ENCODE measurements at places on chromosomes 1 and 21.

- DNase-seq = no peak
Measured at GRCh38 chr1:37469386-37469785, 5.0 kb upstream of the ZC3H12A start.

DNA sequence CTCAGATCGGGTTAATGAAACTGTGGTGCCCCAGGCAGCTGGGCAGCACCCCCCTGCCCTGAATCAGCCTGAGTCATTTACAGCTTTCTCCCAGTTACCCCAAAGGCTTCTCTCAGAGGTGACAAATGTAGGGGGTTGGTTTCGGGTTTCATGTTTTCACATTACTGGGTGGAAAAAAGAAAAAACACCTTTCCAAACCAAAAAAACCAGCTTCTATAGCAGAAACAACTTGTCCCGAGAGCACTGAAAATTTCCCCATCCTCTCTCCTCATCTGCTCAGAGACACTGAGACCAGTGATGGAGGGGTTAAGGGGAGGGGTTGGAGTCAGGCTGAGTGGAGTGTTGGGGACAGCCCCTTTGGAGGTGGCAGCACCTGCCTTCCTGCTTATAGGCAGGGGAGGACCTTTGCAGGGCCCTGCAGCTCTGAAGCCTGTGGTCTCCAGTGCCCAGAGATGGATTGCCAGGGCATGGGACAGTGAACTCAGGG lies 15.6 kb downstream of the UTP11 start:
- no peak for DNase-seq

DNA sequence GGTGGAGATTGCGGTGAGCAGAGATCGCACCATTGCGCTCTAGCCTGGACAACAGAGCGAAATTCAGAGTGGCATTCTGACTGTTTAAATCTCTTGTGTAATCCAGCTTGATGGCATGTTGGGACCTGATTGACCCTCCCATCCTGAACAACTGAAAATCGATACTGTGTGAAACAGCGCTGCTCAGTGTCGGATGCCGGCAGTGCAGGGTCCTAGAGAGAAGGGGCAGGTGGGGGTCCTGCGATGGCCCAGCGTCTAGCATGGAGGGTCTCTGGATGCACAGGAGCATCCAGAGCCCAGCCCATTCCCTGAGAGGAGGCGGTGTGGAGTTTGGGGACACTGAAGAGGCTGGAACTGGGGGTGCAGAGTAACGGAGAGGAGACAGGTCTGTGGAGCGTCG lies 15.8 kb downstream of the AGT start:
- no peak for DNase-seq

DNA sequence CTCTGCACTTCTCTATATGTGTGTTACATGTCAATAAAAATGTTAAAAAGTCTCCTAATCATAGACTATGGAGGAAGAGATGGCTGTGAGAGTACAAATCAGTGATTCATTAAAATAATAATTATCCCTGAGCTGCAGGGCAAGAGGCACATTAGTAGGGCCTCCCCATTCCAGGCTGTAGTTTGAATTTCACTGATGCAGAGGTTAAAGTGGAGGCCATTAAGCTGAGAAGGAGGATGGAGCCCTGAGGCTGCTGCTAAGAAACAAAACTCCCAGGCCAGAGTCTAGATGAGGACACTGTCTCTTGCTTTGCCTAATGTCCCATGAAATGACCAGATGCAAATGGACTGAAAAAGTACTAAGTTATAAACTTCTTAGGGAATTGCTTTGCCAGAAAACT lies 89.1 kb upstream of the WDR26 start:
- no peak for DNase-seq

- no peak for DNase-seq
Measured at GRCh38 chr1:214029796-214030195, 42.0 kb downstream of the PROX1 start.

- no peak for DNase-seq
Measured at GRCh38 chr1:109762039-109762585, 1.6 kb downstream of the EPS8L3 start.

DNA sequence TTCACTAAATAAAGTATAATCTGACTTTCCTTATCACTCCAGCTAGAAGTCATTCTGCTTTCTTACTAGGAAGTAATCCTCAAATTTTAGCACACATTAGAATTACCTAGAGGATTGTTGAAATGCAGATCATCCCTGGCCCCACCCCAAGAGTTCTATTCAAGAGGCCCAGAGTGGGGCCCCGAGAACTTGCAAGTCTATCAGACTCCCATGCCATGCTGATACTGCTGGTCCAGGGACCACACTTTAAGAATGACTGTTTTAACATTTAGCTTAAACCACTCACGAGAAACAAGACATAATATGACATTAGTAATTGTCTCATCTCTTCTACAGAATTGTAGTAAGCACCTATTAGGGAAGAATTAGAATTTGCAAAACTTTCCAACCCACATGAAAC lies 7.7 kb upstream of the SYNJ1 start:
- DNase-seq = no peak

DNA sequence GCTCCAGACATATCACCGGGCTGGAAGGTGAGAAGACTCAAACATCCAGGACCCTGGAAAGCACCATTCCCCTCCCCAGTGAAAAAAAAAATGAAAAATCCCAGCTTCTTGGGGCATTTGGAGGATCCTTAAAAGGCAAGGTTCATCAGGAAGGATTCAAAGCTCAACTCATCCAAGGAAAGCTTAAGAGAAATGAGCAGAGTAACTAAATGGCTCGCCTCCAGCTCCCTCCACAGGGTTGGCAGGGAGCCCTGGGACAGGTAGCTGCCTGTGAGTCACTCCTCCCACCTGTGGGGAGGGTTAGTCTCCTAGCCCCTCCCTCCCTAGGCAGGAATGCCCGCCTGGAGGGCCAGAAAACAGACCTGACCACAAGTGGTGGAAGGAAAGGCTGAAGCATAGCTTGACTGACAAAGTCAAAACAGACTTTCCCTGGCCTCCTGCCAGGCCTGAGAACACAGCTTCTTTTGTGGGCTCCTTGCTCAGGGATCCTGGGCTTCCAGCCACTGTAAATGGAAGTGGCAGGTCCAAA lies 712 bp upstream of the LAMB3 start:
- DNase-seq = no peak

GRCh38 chr1:157407917-157408525 lies 144.3 kb downstream of the FCRL5 start:
- no peak for DNase-seq

DNA sequence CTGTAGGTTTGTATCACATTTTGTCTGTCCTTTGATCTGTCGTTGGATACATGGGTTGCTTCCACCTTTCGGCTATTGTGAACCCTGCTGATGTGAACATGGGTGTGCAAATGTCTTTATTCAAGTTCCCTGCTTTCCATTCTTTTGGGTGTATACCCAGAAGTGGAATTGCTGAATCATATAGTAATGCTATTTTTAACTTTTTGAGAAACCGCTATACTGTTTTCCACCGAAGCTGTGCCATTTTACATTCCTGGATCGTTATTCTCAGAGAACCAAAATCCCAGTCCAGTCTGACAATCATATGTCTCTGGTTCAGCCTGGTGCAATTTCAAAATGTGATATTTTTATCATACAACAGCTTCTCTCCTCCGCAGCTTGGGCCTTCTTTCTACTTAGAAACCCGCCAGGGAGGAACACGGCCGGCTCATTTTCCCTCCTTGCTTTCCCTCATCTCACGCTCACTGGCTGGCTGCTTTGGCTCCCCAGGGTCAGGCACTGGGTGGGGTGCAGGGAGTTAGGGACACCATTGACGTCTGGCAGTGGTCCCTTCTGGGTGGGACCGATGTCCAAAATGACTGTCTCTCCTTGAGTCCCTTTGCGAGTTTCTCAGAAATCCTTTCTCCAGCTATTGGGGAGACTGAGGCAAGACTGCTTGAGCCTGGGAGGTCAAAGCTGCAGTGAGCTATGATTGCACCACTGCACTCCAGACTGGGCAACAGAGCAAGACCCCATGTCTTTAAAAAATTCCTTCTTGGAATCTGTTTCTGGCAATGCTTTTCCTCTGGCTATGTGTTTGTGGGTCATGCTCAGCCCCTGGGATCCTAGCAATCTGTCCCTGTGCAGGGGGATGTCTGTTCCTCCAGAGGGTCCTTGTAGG lies 73.5 kb upstream of the AKT3 start:
- no peak for DNase-seq

Data from vagina (tissue), 2 donors.